ENCODE measurements at places on chromosomes 16 and 17. TPM values are rescaled to one million over a fixed set of nuclear protein-coding genes. Genes with fewer than 3 reads are reported as not detected.

Gene G6PC3
- total RNA-seq, result 19.3 TPM

Gene TBC1D3I
- 0.31 TPM for total RNA-seq

Gene CDH1
- total RNA-seq, result not detected

Gene EMP2
- total RNA-seq, result not detected

Gene KIF2B
- total RNA-seq, result not detected

Gene CES4A
- 12.0 TPM for total RNA-seq

Gene PDE6G
- total RNA-seq, result 76.5 TPM

Gene ITGB3
- total RNA-seq, result 0.29 TPM

Measured in activated CD8-positive, alpha-beta T cell treated with anti-CD3 and anti-CD28 coated beads, Interleukin-2, amount 10 ng/mL, durations not matched to agents 7 days and 5 days (primary cell).